ENCODE measurements at places on chromosomes 16 and 17. TPM values are rescaled to one million over a fixed set of nuclear protein-coding genes. Genes with fewer than 3 reads are reported as not detected.

- DNase-seq, result no peak
Measured at GRCh38 chr17:10197721-10198508, 491 bp downstream of the GAS7 start.

DNA sequence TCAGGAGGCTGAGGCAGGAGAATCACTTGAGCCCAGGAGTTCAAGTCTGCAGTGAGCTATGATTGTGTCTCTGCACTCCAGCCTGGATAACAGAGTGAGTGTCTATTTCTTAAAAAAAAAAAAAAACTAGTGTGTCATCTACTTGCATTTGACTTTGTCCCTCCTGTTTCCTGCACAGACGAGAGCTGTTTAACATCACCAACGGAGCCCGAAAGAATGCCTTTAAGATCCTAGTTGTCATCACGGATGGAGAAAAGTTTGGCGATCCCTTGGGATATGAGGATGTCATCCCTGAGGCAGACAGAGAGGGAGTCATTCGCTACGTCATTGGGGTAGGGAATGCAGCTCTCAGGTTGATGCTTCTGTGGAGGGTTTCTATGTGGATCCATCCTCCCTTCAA, 13.4 kb downstream of the ITGAM start:
- DNase-seq, result no peak

GRCh38 chr17:28878981-28879380, 18.6 kb downstream of the FLOT2 start:
- DNase-seq, result no peak

DNA sequence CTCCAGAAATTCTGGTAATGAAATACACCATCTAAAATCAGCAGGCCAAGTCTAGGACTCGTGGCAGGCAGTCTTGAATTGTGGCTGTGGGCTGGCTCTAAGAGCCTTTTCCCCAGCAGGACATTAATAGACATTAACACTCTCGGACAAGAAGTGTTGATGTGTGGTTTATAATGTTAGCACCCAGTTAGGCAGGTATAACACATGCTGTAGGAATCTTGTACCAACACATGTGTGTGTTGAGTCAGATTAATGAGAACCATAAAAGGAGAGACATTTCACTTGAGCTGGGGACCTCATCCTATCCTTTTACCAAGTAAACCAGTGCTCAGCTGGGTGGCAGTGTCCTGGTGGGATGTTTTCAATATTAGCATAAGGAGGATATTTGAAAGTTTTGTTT, 264.5 kb downstream of the FTO start:
- no peak for DNase-seq

- no peak for DNase-seq
Measured at GRCh38 chr16:20954574-20954973, 54.0 kb downstream of the LYRM1 start.

- peak; percentile 29 for DNase-seq
Measured at GRCh38 chr16:13529193-13529982, 390.6 kb upstream of the ERCC4 start.

GRCh38 chr16:21643785-21644184, 8.6 kb downstream of the IGSF6 start:
- DNase-seq, result no peak

GRCh38 chr16:84281074-84281473, 13.6 kb upstream of the WFDC1 start:
- no peak for DNase-seq

DNA sequence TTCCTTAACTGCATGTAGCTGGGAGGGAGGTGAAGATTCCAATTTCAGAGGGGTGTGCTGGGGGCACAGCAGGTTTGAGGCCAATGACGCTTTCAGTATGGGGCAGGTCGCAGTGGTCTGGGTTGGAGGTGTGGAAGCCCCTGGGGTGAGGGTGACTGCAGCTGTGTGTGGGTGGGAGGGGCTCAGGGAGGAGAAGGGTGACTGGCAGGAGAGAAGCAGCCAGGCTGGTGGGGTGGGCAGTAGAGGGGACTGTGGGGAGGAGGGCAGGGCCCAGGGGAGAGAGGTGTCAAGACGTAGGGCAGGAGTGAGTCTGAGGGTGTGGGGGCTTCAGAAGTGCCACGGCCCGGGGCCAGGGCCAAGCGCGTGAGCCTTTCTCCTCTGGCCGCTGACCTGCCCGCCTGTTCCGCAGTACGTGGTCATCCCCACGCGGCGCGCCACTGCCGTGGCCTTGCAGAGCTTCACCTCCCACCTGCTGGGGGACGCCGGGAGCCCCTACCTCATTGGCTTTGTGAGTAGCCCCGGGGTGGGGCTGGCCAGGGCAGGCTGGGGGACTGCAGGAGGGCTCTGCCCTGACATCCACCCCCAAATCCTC, 19.4 kb downstream of the MYBBP1A start:
- no peak for DNase-seq

GRCh38 chr17:79064026-79064425, 10.6 kb upstream of the ENGASE start:
- DNase-seq, result no peak

DNA sequence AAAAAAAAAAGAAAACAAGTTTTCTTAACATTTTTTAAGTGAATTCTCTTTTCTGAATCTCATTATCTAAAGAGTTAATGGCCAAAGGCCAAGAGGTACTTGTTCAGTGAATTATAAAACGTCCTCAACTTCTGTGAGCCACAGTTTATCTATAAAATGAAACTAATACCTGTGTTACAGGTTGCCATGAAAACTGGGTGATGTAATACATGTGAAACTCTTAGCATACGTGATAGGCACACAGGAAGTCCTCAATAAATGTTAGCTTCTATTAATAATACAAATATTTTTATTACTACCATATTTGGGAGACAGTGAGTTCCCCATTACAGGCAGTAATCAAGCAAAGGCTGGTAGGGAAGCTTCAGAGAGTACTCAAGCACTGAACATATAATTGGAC, 13.5 kb upstream of the INPP5K start:
- no peak for DNase-seq

GRCh38 chr17:16442594-16443510, 27.5 kb downstream of the TRPV2 start:
- DNase-seq, result no peak

- DNase-seq, result no peak
Measured at GRCh38 chr16:48103591-48103990, 52.2 kb downstream of the ABCC12 start.

GRCh38 chr17:54867634-54868033, 33.0 kb upstream of the TOM1L1 start:
- DNase-seq, result peak; percentile 81

GRCh38 chr16:66933776-66934137, 445 bp downstream of the CIAO2B start:
- no peak for DNase-seq

- DNase-seq, result no peak
Measured at GRCh38 chr17:16475179-16475704, 16.8 kb downstream of the LRRC75A start.

The TMED6 gene
- not detected for total RNA-seq

The TBX2 gene
- total RNA-seq, result 37.3 TPM

The GSPT1 gene
- total RNA-seq, result 66.8 TPM

The LLGL2 gene
- total RNA-seq, result 6.1 TPM

The SLFN12L gene
- 0.32 TPM for total RNA-seq

The ZDHHC1 gene
- 11.6 TPM for total RNA-seq
